ENCODE measurements at places on chromosomes 5 and 9. TPM values are rescaled to one million over a fixed set of nuclear protein-coding genes. Genes with fewer than 3 reads are reported as not detected.

DNA sequence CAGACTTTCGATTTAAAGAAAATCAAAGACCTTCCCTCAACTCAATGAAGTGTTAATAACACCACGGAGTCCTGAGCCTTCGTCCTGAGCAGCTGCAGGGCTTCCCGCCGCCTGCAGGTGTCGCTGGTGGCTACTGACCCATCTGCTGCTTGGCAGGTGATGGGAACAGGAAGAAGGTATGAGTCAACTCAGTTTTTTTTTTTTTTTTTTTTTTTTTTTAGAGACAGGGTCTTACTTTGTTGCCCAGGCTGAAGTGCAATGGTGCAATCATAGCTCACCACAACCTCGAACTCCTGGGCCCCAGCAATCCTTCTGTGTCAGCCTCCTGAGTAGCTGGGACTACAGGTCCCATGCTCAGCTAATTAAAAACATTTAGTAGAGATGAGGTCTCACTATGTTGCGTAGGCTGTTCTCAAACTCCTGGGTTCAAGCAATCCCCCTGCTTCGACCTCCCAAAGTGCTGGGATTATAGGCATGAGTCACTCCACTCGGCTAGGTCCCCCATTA, 185.7 kb upstream of the IL12B start:
- no peak for DNase-seq

PCDHGA10 gene
- 7.7 TPM for total RNA-seq

DNA sequence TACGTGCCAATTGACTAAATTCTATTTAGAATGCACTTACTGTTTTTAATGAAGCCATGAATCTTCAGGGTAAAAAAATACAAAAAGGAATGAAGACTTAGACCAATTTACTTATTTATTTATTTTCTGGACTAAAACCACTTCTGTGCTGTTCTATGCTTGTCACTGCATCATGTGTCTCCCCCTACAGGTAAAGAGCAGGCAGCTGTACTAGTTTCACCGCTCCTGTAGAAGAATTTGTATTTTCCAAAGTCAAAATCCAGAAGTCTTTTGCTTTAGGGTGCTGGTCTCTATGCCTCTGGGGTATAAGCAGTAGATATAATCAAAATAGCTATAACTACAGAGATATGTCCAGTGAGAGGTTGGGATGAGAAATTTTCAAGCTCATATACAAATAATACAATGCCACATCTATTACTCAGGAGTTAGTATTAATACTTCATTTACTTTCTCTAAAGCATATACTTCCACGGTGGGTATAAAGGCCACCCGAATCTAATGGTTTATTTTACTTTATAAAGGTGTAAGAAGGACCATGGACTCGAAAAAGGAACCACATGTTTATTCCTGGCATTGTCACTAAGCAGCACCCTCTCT, 591.5 kb downstream of the RAB3C start:
- no peak for DNase-seq

DNA sequence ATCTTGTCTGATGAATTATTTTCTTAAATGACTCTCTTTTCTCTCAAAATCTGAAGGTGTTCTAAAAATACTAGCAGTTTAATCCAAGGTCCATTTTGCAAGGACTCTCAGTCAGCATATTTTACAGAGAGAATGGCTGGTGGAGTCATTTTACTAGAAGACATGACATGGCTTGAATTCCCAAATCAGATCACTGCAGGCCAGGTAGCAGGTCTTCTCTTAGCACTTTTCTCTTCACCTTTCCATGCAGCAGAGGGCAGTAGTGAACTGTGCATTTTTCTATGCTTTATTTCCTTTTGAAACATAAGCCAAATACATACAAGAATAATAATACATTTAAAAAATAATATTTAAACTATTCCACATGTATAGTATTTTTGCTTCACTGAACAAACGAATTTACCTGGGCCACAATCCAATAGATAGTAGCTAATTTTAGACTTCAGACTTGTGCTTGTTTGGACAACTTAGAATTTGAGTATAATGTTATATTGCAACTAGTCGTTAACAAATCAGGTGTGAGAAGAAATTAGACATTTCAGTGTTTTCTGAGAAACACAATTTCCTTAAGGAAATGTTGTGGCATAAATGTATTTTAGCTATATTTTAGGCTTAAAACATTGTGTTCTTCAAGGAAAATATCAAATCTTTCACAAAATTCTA, 289.4 kb upstream of the DAB2 start:
- DNase-seq, result peak; percentile 63

NR5A1 gene
- total RNA-seq, result 0.51 TPM

- DNase-seq, result no peak
These were observed 1.5 kb downstream of the MPDZ start for GRCh38 chr9:13278023-13278367.

- no peak for DNase-seq
These were observed 338.4 kb upstream of the TRPC7 start for GRCh38 chr5:136703706-136704105.

GRCh38 chr9:135291165-135291564, 188.4 kb upstream of the PPP1R26 start:
- no peak for DNase-seq
